ENCODE measurements at places on chromosomes 3 and 15. TPM values are rescaled to one million over a fixed set of nuclear protein-coding genes. Genes with fewer than 3 reads are reported as not detected.

The TNNC1 gene
- total RNA-seq, result 8,945 TPM

The TSC22D2 gene
- 22.7 TPM for total RNA-seq

- DNase-seq, result no peak
Observed at GRCh38 chr15:33330931-33331330, 20.2 kb downstream of the RYR3 start.

The CD200R1 gene
- 0.87 TPM for total RNA-seq

DNA sequence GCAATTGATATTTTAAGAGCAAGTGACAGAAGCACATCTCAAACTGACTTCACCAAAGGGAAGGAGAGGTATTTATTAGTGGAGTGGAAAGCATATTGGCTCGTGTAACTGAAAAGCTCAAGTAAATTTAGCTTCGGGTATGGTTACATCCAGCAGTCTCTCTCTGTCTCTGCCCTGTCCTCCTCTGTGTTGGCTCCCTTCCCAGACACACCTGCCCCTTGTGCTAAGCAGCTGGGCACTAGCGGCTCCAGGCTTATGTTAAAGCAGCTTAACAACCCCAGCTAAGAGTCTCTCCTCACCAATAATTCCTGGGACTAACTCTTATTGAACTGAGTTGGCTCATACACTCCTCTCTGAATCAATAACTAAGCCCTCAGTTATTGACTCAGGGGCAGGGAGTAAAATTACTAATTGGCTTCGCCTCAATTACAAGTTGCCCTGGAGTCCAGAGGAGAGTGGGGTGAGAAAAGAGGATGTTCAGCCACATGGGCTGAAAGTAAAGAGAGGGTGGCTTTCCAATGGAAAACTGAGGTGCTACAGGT, 12.8 kb upstream of the SH3BP5 start:
- no peak for DNase-seq

- no peak for DNase-seq
Observed at GRCh38 chr15:34243226-34243625, 18.4 kb downstream of the EMC4 start.

GRCh38 chr3:115825046-115825445, 201.7 kb downstream of the GAP43 start:
- no peak for DNase-seq

DNA sequence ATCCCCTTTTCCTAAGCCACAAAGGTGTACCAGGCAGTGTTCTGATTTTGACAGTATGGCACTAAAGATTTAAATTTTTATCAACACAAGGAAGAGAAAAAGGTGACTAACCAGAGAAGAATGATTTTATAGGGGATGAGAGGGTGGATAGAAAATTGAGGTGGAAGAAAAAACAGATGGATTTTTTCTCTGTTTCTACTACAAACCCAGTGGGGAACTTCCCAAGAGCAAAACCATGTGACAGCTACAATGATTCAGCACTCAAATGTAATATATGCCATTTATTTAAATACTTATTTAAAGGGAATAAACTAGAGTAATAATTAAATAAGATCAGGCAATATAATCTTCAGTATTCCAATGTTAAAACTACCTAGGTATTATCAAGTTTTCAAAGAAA, 11.1 kb downstream of the DCUN1D1 start:
- no peak for DNase-seq

The KLHL6 gene
- 0.87 TPM for total RNA-seq

The SLC9C1 gene
- total RNA-seq, result 2.3 TPM

DNA sequence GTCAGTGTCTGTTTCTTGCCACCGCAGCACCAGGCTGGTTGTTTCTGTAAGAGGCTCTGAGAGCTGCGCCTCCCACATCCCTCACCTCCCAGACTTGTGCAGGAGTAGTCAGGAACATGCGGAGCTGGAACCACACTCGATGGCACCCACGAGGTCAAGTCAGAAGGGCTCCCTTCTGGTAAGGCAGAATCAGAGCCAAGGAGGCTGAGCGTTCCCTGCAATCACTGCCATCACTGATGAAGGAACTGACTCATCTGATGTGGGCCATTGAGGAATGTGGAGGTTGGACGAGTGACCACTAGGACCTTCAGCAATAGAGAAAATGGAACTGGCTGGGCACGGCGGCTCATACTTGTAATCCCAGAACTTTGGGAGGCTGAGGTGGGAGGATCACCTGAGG, 35.7 kb upstream of the BLM start:
- DNase-seq, result no peak

DNA sequence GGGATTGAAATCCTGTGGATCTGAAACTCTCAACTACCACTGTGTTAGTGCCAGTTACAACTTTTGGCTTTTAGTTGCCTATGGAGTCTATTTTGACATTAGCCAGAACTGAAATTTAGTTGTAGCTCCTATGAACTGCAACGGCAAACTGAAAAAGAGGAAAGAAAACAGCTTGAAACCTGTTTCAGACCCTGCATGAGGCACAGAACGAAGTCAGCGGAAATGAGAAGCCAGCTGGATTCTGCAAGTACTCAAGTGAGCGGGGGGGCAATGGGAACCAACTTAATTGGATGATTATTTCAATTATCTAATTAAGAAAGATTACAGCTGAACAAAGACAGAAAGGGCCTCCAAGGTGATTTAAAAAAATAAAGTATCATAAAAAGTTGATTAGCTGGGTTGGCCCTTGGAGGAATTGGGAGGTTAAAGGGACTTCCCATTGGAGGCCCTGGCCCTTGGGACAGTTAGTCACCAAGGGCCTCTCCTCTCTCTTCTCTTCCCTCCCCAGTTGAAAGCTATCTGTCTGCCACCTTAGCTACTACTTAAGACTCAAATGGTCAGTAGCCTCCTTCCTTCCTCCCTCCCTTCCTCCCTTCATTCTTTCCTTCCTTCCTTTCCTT, 352.1 kb downstream of the SHQ1 start:
- DNase-seq, result no peak

The PLA2G4E gene
- not detected for total RNA-seq

The TADA3 gene
- total RNA-seq, result 45.9 TPM

DNA sequence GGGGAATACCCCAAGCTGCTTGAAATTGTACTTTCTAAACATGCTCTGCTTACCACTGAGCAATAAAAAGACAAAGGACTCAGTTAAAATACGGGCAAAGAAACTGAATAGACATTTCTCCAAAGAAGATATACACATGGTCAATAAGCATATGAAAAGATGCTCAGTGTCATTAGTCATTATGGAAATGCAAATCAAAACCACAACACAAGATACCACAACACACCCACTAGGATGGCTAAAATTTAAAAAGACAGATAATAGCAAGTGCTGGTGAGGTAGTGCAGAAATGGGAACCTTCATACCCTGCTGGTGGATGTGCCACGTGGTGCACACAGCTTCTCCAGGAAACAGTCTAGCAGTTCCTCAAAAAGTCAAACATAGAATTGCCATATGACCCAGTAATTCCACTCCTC, 21.3 kb downstream of the LRIG1 start:
- no peak for DNase-seq

DNA sequence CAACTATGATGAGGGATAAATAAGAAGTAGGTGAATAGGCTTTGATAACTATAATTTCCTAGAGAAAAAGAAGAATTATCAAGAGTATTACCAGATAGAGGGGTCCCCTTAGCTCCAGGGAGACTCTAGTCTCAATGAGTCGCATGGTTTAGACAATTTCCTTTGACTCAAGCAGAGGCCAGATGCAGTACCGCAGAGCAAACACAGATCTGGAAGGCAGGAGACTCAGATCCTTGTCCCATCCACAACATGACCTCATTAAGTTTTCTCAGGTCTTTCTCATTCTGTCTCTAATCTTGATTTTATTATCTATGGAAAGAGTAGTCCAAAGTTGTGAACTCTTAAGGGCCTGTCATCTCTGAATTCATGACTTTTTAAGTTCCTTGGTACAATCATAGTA, 987.9 kb downstream of the NTRK3 start:
- DNase-seq, result no peak

All from left ventricle myocardium superior (tissue), 1 donor.